ENCODE measurements at places on chromosomes 13 and 19.

GRCh38 chr19:37333457-37333856, 37.4 kb upstream of the ZNF527 start:
- no peak for DNase-seq

- no peak for DNase-seq
These were observed 5.8 kb upstream of the KMT5C start for GRCh38 chr19:55333870-55334269.

- DNase-seq, result no peak
These were observed 15.7 kb downstream of the TJP3 start for GRCh38 chr19:3723883-3724282.

- DNase-seq, result peak; percentile 97
These were observed 1019.5 kb downstream of the PCDH9 start for GRCh38 chr13:66210677-66211076.

DNA sequence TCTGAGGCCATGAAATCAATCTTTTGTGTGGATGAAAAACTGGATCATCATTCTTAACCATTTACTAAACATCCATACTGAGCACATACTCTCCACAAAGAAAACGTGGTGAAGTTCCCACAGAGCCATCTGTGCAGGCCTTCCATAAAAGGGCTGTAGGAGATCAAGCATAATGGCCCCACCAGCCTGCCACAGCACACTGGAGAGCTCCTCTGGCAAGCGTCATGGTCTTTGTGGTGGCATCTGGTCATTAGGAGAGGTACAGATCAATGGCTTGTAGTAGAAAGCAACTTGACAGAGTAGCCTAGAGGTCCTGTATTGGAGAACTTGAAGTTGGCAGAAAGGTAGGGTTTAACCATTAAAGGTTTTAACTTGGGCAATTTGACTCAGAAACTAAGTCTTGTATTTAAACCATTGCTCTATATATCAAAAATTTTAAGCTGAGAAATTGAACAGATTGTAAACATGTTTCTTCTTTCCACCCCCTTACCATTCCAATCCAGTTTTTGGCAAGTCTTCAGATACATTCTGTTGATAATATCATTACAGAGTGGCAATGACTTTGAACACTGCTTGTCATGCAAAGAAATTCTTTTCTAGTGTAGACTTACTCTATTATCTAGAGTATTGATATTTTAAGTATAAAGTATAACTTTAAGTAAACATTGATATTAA, 128.3 kb downstream of the LMO7 start:
- no peak for DNase-seq

Measured in fibroblast of upper back skin (primary cell).